ENCODE measurements at places on chromosomes 2 and 18.
A peak's percentile ranks its signal among the peaks of the same experiment; 100 is the strongest.

GRCh38 chr2:72889991-72890390 is 2.8 kb downstream of the SPR start:
- DNase-seq: no peak

GRCh38 chr18:32297579-32298170 is 107.8 kb downstream of the MEP1B start:
- no peak for DNase-seq

DNA sequence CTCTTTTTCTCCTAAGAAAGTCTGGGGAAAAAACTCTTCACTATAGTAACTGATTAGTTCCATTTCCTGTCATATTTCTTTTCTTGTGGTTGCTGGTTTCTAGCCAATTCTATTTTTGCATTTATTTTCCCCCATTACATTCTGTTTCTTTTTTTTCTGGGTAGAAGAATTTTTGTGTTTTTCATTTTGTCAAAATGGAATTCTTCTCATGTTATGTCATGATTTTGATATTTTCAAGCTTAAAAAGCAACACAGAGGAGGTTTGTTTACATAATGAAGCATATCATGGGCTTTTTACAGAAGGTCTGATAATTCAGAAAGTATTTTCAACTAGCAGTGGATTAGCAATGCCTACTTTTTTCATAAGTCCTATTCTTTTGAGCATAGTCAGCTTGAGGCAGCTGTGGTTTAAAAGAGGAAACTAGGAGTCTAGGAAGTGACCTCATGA is 102.0 kb downstream of the MAP2 start:
- DNase-seq: peak; percentile 49

DNA sequence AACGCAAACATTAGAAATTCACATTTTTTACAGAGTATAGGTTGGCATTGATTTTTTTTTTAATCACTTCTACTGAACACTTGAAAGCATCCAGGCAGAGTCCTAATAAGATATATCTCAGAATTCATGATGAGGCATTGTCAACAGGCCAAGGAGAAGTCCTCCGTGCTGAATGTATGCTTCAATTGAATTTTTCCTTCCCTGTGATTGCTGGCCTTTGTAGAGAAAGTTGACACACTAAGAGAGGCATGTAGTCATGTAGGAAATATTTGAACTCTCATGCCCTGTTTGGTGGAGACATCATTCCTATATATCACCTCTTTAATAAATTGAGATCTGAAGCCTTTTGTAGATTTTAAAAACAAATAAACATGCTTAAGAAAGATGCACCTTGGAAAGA is 844.9 kb downstream of the CPS1 start:
- no peak for DNase-seq

DNA sequence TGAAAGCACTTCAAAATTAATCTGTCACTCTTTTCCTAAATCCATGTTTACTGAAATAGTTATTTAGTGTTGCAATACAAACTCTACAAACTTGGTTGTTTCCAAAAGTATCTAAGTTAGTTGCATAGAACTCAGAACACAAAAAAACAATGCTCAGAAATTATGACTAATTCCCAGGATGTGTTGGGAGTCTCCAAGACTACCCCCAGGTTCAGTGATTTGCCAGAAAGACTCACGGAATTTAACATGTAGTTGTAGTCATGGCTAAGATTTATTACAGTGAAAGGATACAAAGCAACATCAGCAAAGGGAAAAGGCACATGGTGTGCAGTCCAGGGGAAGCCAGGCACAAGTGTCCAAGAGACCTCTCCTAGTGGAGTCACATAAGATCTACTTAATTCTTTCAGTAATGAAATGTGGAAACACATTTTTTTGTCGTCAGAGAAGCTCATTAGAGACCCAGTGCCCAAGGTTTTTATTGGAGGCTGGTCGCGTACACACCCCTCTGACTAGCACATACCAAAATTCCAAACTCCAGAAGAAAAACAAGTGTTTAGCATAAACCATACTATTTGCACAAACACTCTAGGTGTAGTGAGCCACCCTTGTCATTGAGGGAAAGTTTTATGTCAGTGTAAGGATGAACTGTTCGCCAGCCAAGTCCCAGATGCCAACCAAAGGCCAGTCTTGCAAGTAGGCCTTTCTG is 43.3 kb upstream of the CYP20A1 start:
- DNase-seq: no peak

DNA sequence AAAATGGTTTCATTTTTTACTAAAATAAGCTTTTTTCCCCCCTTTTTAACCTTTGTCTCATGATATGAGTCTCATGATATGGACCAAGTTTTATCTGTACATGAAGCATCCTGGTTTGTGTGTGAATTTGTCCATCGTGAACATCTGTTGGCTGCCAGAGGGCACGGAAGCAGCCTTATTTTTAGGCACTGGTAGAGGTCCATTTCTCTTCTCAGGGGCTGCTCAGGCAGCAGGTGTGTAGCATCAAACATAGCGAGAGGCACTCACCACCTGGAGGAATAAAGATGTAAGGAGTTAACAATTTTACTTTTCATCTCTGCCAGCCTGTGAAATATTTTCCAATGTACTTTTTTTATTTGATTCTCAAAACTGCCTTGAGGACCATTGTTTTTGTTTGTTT is 134.5 kb downstream of the RHBDD1 start:
- no peak for DNase-seq

DNA sequence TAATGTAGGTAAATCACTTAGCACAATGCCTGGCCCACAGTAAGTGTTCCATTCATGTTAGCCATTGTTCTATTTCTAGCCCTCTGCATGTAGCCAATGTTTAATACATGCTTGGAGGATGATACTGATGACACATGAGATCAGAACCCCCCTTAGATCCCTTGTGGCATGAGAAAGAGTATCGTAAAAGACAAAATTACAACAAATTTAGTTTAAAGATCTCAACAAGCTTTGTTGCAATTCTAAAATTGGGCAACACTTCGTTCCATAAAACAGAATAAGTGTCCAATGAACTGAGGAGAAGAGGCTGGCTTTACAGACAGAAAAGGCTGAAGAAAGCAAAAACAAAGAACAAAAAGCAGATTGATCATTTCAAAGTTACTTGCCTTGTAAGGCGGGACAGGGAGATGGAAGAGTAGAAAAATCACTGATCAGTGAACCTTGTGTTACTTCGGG is 148.7 kb upstream of the SLC1A4 start:
- DNase-seq: no peak

- DNase-seq: peak; percentile 67
These were observed 359.3 kb downstream of the CMPK2 start for GRCh38 chr2:6506361-6506794.

DNA sequence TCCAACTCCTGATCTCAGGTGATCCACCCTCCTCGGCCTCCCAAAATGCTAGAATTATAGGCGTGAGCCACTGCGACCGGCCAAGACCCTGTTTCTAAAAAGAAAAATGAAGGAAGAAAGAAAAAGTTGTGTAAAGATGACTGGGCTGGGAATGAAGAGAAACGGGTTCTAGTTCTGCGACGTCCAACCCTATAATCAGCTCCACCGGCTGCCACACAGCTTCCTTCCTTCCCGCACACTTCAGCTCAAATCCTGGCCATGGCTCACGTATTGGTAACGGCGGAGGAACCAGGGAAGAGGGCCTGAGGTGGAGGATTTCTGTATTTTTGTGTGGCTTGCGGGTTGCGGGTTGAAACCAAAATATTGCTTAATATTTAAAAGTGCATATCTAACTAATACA is 88.1 kb downstream of the MYL12B start:
- no peak for DNase-seq

DNA sequence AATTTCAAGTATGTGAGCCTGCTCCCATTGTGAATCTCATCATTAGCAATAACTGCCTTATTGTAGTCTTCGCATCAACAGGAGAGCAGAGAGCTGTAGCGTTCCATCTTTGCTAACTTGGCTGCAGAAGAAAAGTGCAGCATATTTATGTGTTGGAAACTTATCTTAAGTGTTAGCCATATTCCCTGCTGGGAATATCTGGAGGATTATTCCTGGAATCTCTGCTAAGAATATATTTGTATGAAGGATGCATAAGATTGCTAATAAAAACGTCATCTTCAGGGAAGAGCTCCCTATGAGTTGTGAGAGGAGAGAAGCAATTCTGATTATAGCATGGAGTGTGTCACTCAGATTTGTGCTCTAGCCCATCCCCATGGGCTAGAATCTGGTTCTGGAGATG is 115.1 kb upstream of the REG3G start:
- no peak for DNase-seq

GRCh38 chr18:36658611-36659010 is 170.2 kb downstream of the TPGS2 start:
- no peak for DNase-seq

- no peak for DNase-seq
These were observed 46.6 kb downstream of the FSIP2 start for GRCh38 chr2:185785156-185785555.

DNA sequence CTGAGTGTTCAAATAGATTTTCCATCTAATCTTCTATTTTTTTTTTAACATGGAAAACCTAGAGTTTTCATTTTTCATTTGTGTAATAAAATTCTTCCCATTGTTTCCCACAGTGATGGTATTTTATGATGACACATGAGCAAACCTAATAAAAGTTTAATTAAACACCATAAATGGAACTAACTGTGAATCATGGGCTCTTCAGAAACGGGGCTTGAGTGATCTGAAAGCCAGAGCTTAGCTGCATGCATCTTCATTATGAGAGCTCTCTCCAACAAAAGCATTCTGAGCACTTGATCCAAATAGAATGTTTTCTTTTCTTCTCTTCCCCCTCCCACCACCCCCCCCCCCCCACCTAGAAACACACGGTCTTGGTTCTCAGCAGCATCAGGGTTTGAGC is 82.1 kb upstream of the REV1 start:
- no peak for DNase-seq

- DNase-seq: no peak
These were observed 1383.2 kb downstream of the LRP1B start for GRCh38 chr2:140747665-140748064.

GRCh38 chr18:22391407-22392345 is 26.0 kb downstream of the CTAGE1 start:
- DNase-seq: peak; percentile 97

DNA sequence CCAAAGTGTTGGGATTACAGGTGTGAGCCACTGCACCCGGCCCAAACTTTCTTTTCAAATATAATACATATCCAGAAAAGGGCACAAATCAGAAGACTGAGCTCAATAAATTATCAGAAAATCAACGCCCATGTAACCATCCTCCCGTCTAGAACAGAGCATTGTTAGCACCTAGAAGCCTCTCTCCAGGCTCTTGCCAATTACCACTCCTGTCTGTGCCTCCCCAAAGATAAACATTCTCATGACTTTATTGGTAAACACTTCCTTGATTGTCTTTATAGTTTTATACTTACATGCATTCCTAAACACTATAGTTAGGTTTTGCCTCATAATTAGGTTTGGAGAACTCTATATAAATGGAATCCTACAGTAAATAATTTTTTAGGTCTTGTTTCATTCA is 58.5 kb upstream of the SP5 start:
- DNase-seq: no peak

DNA sequence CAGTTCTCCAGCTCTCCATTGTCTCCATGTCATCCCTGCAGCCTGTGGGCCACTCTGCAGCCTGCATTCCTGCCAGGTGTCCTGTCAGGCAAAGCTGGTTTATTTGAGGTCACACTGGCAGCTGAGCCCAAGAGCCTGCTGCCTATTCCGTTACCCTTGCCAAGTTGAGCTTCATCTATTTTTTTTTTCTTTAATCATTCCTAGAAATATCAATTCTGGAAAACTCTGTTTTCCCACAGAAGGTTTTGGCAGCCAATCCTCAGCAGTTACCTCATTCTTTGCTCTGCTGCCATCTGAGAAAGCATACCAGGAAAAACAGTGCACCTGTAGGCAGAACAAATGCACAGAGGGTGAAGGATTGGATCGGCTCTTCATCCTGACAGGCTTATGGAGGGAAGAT is 411.0 kb upstream of the ACVR2A start:
- DNase-seq: no peak

- no peak for DNase-seq
These were observed 17.6 kb upstream of the TMEM247 start for GRCh38 chr2:46461709-46462171.

DNA sequence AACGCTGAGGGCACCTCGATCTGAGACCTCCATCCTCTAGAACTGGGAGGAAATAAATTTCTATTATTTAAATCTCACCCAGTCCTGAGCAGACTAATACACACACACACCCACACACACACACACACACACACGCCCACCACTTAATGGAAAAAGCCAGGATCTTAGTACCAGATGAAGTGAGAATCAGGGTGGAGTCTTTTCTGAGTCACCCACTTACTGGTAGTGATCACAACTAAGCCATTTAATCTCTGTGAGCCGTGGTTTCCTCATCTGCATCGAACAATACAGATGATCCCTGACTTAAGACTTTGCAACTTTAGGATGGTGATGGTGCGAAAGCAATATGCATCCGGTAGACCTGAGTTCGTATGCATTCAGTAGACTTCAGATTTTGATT is 18.6 kb downstream of the THNSL2 start:
- DNase-seq: no peak

DNA sequence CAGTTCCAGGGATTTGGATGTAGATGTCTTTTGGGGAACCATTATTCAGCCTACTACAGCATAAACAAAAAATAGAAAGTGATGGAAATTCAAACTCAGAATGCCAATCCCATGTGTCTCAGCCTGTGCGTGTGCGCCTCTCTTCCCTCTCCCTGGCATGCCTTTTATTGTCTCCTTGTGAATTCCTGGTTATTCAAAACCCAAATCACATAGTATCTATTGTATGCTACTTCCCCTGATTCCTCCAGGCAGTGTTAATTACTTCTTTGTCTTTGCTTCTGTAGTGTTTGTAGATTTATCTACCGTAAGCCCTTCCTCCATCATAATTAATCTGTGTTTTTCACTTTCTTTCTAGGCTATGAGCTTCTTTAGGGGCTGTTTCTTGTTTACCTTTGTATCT is 38.9 kb downstream of the RHBDD1 start:
- no peak for DNase-seq

GRCh38 chr2:128558895-128559532 is 240.3 kb upstream of the HS6ST1 start:
- no peak for DNase-seq

GRCh38 chr2:8441986-8442385 is 239.9 kb upstream of the ID2 start:
- no peak for DNase-seq

GRCh38 chr18:56235481-56236013 is 402.8 kb downstream of the TXNL1 start:
- no peak for DNase-seq

- no peak for DNase-seq
These were observed 61.3 kb downstream of the PMAIP1 start for GRCh38 chr18:59961070-59961469.

GRCh38 chr2:196167666-196168065 is 3.7 kb downstream of the STK17B start:
- no peak for DNase-seq

- no peak for DNase-seq
These were observed 44.2 kb upstream of the ARL5A start for GRCh38 chr2:151872463-151872862.

- DNase-seq: no peak
These were observed 608 bp upstream of the VPS4B start for GRCh38 chr18:63422864-63423304.

DNA sequence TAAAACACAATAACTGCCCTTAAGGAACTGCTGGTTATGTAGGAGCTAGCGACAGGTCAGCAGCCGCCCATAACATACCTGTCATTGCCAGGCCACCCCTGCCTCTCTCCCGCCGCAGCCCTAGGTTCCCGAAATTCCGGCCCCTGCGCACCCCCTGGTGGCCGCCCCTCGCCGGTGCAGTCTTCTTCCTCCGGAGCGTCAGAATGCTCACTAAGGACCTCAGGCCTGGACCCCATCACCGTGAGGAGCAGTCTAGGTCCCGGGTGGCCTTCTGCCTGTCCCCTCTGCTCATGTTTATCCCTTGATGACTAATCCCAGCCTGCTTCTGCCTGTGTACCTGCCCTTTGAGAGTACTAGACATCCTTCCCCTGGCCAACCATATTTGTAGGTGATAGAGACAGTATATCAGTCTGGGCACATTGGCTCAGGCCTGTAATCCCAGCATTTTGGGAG is 115.7 kb upstream of the SLC1A4 start:
- no peak for DNase-seq
